ENCODE measurements at places on chromosomes 1 and 21.

- DNase-seq: no peak
Observed at GRCh38 chr1:48203287-48203900, 19.1 kb upstream of the SLC5A9 start.

GRCh38 chr1:205294934-205295333 lies 26.6 kb downstream of the NUAK2 start:
- no peak for DNase-seq

DNA sequence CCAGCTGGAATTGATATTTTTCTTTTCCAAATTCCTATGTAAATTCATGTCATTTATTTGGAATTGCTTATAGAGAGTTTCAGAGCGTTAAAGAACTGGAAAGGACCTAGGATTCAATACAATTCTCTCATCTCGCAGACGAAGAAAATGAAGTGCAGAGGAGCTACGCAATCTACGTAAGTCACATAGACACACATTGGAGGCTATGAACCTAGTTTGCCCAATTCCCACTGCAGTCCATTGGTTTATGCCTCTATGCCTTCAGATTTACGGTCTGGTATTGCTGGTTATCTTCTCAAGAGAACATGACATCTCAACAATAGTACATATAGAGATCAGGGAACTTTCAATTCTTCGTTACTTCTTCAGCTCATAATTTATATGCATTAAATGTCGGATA lies 971 bp upstream of the RNF2 start:
- DNase-seq: no peak

GRCh38 chr1:5664906-5665875 lies 327.0 kb downstream of the NPHP4 start:
- no peak for DNase-seq
